ENCODE measurements at places on chromosomes 6 and 20.
A peak's percentile ranks its signal among the peaks of the same experiment; 100 is the strongest.

GRCh38 chr6:153814136-153814535, 224.9 kb upstream of the OPRM1 start:
- no peaks in the 10 kb centered on the region for H3K36me3 ChIP-seq
- H3K4me1 ChIP-seq = no peaks in the 10 kb centered on the region
- DNase-seq = no peak

DNA sequence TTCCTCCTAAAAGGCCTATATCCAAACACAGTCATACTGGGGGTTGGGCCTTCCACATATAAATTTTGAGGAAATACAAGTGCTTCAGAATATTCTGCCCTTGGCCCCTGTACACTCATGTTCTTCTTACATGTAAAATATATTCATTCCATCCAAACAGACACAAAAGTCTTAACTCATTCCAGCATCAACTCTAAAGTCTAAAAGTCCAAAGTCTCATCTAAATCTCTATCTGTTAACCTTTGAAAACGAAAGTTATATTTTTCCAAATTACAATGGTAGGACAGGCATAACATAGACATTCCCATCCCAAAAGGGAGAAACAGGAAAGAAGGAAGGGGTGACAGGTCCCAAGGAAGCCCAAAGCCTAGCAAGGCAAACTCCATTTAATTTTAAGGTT, 215.4 kb upstream of the THBS2 start:
- H3K27ac ChIP-seq = no peak overlapping the region
- no peaks in the 10 kb centered on the region for H3K4me1 ChIP-seq
- peaks cover 3% of the 10 kb centered on the region for H3K36me3 ChIP-seq
- DNase-seq = no peak
- H3K4me3 ChIP-seq = no peak overlapping the region

- peaks cover 36% of the 10 kb centered on the region for H3K4me1 ChIP-seq
- peak overlapping the region; percentile 78 for H3K27ac ChIP-seq
- H3K4me3 ChIP-seq = peak overlapping the region; percentile 74
- H3K36me3 ChIP-seq = peaks cover 6% of the 10 kb centered on the region
These were observed 60.0 kb downstream of the TRIM27 start for GRCh38 chr6:28863604-28864325.

GRCh38 chr6:150048099-150048498, 20.8 kb downstream of the ULBP3 start:
- DNase-seq = no peak
- no peaks in the 10 kb centered on the region for H3K36me3 ChIP-seq
- H3K4me1 ChIP-seq = no peaks in the 10 kb centered on the region
- no peak overlapping the region for H3K4me3 ChIP-seq
- H3K27me3 ChIP-seq = peaks cover 30% of the 10 kb centered on the region
- no peak overlapping the region for H3K27ac ChIP-seq

DNA sequence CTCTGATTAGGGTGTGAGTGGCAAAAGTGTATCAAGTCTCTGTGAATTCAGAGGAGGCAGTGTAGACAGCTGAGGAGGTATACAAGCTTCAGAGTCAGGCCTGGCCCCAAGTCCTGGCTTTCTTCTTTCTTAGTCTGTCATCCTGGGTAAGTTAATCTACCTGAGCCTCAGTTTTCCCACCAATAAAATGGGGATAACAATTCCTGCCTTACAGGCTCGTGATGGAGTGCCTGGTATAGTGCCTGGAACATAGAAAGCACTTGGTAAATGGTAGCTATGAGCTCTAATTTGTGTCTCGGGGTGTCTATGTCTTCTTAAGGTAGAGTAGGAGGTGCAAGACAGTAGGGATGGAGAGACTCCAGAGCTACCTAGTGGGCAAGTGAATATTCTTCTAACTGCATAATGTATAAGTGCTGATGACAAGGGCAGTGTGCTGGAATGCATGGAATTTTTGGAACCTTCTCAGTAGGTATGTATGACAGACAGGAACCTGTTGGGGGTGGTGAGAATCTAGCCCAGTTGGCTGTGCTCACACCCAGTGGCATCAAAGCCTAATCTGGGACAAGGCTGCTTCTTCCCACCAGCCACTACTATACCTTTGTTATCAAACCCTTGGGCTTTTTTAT, 4.0 kb upstream of the SCUBE3 start:
- no peak overlapping the region for H3K27ac ChIP-seq
- H3K4me1 ChIP-seq = peaks cover 6% of the 10 kb centered on the region
- H3K4me3 ChIP-seq = no peak overlapping the region
- DNase-seq = no peak
- H3K27me3 ChIP-seq = peaks cover 49% of the 10 kb centered on the region

GRCh38 chr6:149181304-149181703, 136.2 kb upstream of the TAB2 start:
- no peak for DNase-seq
- H3K27ac ChIP-seq = no peak overlapping the region
- H3K4me3 ChIP-seq = no peak overlapping the region
- no peaks in the 10 kb centered on the region for H3K27me3 ChIP-seq
- no peaks in the 10 kb centered on the region for H3K4me1 ChIP-seq

DNA sequence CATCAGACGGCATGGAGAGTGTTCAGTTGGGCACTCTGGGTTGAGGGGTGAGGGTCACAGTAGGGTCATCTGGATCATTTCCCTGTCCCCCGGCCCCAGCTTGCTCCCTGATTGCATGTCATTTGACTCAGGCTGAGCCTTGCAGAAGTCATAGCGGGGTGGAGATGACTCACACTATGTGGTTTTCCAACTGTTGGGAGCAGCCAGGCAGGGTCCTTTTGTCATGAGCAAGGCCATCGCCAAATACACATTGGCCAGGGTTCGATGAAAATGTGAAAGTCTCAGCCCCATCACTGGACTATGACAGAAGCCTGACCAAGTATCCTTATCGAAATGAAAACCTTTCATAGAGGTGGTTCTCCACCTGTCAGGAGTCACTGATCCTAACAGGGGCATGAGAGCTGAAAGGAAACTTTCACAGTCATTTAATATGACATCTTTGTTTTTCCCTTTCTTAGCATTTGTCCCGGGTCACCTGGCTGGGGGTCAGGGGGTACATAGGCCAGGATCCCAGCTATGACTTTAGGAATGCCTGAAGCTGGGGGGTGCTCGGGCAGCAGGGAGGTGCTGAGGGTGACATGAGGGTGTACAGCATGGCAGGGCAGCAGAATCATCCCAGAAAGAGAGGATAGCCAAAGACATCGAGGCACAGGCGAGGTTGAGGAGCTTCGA, 70.2 kb upstream of the CD93 start:
- no peak for DNase-seq
- H3K4me3 ChIP-seq = no peak overlapping the region
- no peaks in the 10 kb centered on the region for H3K27me3 ChIP-seq
- no peak overlapping the region for H3K27ac ChIP-seq
- H3K36me3 ChIP-seq = no peaks in the 10 kb centered on the region

DNA sequence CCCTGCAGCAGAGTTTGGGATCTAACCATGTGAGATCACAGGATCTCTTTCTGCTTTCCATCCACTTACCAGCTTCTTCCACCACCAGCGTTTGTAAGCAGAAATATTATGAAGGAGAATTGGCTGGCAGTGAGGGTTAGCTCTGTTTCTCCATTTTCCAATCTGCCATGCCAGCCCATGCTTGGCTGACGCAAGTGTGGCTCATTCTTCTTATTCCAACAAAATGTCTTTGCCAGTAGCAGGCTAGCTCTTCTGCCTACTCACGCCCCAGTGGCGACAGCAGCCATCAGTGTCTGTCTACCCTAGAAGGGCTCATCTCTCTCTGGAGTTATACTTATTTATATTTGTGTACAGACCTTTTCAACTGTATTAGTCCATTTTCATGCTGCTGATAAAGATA, 286.2 kb downstream of the FARS2 start:
- H3K27ac ChIP-seq = no peak overlapping the region
- DNase-seq = no peak
- peaks cover 54% of the 10 kb centered on the region for H3K36me3 ChIP-seq
- H3K4me3 ChIP-seq = no peak overlapping the region
- H3K4me1 ChIP-seq = no peaks in the 10 kb centered on the region
- no peaks in the 10 kb centered on the region for H3K27me3 ChIP-seq

- peaks cover 14% of the 10 kb centered on the region for H3K36me3 ChIP-seq
- peak overlapping the region; percentile 66 for H3K4me3 ChIP-seq
- DNase-seq = no peak
- H3K27ac ChIP-seq = no peak overlapping the region
- H3K27me3 ChIP-seq = no peaks in the 10 kb centered on the region
- H3K4me1 ChIP-seq = peaks cover 20% of the 10 kb centered on the region
These were observed 1.3 kb upstream of the NNAT start for GRCh38 chr20:37519508-37520418.

DNA sequence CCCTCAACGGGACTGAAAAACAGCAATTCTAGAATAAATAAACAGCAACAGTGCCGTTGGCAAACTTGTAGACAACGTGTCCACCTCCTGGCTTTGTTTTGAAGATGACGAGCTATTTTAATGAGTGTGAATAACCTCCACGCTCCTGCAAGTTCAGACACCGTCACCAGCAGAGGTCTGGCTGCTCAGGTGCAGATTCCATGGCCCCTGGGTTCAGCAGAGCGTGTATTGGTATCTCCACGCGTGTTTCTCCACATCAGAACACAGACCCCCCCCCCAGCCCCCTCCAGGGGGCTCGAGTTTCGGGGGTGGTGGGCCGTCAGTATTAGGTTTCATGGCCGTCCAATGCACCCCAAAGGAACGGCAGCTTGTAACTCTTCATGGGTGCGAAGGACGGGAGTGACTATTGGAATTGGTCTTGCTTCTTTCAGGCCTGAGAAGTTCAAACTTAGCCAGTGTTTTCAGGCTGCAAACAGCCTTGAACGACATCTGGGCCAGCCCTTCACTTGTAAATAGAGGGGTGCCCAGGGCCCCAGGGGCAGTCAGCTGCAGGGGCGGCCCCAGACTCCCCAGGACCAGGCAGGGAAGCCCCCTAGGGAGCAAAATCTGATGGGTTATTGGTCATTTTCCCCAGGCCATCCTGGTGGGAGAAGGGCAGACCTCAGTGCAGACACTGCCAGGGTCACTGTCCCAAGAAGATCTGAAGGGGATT, 308.6 kb downstream of the TAF4 start:
- no peaks in the 10 kb centered on the region for H3K4me1 ChIP-seq
- H3K27me3 ChIP-seq = no peaks in the 10 kb centered on the region
- no peak for DNase-seq

DNA sequence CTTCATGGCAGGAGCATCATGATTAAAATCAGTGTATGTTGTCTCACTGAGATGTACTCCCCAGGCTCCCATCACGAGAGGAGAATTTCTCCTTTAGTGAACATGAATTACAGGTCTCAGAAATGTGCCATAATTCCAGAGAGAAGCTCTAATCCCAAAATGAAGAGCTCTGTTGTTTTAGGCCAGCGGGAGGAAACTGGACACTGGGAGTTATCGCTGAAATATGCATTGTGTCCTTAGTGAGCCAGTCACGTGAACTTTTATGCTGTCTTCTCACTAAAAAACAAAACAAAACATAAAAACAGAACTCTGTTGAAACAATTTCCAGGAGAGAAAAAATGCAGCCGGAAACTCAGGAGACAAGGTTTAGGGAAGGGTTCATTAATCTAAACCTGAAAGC, 315.7 kb upstream of the NT5E start:
- H3K36me3 ChIP-seq = no peaks in the 10 kb centered on the region
- H3K27me3 ChIP-seq = peaks cover 2% of the 10 kb centered on the region
- H3K4me3 ChIP-seq = no peak overlapping the region

- no peaks in the 10 kb centered on the region for H3K27me3 ChIP-seq
- H3K36me3 ChIP-seq = no peaks in the 10 kb centered on the region
- no peak overlapping the region for H3K4me3 ChIP-seq
- no peak for DNase-seq
- peaks cover 2% of the 10 kb centered on the region for H3K4me1 ChIP-seq
These were observed 9.8 kb upstream of the SLC22A1 start for GRCh38 chr6:160111806-160112205.

GRCh38 chr20:19252451-19253120, 40.1 kb downstream of the SLC24A3 start:
- peaks cover 2% of the 10 kb centered on the region for H3K27me3 ChIP-seq
- H3K4me1 ChIP-seq = no peaks in the 10 kb centered on the region
- no peak overlapping the region for H3K27ac ChIP-seq
- no peak for DNase-seq
- H3K36me3 ChIP-seq = no peaks in the 10 kb centered on the region

- no peak overlapping the region for H3K4me3 ChIP-seq
- peaks cover 72% of the 10 kb centered on the region for H3K4me1 ChIP-seq
- peaks cover 18% of the 10 kb centered on the region for H3K36me3 ChIP-seq
- peak; percentile 66 for DNase-seq
These were observed 48.0 kb downstream of the ADTRP start for GRCh38 chr6:11730641-11731040.

GRCh38 chr20:51159981-51160380, 137.1 kb upstream of the KCNG1 start:
- no peak for DNase-seq
- no peaks in the 10 kb centered on the region for H3K4me1 ChIP-seq
- no peak overlapping the region for H3K4me3 ChIP-seq

DNA sequence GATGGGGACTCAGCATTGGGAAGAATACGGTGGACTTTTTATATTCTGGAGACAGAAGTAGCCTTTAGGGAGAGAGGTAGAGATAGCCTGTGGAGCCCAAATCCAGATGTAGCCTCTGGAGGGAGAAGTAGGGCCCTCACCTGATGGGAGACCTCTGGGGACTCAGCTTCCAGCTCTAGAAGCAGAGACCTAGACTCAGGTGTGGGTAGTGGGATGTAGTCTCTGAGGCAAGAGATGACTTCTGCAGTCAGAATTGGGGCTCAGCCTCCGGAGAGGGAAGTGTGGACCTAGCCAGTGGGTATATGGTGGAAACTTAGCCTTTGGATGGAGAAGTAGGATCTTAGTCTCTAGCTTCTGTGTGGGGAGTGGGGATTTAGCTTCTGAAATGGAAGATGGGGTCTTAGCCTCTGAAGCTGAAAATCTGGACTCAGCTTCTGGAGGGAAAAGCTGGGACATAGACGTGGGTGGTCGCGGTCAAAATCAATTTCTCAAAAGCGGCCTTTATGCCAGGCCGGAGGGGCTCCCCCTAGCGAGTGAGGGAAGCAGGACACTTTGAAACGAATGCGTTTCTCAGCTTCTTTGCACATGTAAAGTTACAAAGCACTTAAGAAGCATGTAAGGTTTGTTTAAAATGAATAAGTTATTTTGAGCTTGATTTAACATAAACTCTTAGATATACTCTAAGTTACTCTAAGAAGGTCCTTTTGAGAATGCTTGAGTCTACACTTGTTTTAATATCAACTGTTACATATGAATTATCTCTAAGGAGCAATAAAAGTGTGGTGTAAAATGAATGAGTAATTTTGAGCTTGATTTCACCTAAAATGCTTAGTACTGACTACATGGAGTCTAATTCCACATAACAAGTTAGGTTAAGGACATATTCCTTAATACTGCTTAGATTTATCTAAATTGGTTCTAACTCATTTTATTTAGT, 12.9 kb upstream of the ZNF343 start:
- H3K36me3 ChIP-seq = no peaks in the 10 kb centered on the region
- H3K27me3 ChIP-seq = peaks cover 2% of the 10 kb centered on the region
- H3K4me3 ChIP-seq = no peak overlapping the region
- peak; percentile 74 for DNase-seq
- no peak overlapping the region for H3K27ac ChIP-seq

DNA sequence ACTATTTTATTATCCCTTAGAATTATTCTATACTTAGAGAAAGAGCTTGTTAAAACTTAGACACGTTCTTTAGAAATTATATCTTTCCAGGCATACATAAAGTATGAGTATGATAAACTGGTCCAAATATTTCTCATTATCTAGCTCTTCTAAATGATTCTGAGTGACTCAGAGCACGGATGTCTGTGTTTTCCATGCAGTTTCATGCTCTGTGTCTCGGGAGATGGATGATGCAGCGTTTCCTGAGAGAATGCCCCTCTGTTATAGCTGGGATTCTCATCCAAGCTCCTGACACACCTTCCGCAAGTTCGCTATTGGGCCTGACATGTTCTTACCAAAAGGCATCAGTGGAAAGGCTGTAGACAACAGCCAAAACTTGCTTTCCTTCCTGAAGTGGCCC, 19.3 kb downstream of the SIRT5 start:
- H3K4me1 ChIP-seq = no peaks in the 10 kb centered on the region
- H3K4me3 ChIP-seq = no peak overlapping the region
- H3K27ac ChIP-seq = no peak overlapping the region
